Natural killer cell treated with Interleukin-12 subunit alpha and Interleukin-12 subunit beta and Interleukin-15 and Interleukin-18, amount 100 ng/mL, for 72 hours (primary cell): ENCODE measurements at places on chromosomes 6 and 20.

GRCh38 chr6:29596381-29596900 lies 11.5 kb downstream of the OR2H2 start:
- no peak overlapping the region for H3K27ac ChIP-seq
- no peak overlapping the region for H3K4me3 ChIP-seq
- no peak for DNase-seq

- no peak overlapping the region for H3K4me3 ChIP-seq
- H3K27me3 ChIP-seq: no peaks in the 10 kb centered on the region
- H3K4me1 ChIP-seq: no peaks in the 10 kb centered on the region
- H3K36me3 ChIP-seq: no peaks in the 10 kb centered on the region
- no peak overlapping the region for H3K27ac ChIP-seq
Observed at GRCh38 chr6:35064757-35065440, 76.2 kb downstream of the TCP11 start.

GRCh38 chr6:136551103-136551502 lies 881 bp upstream of the MAP7 start:
- H3K4me1 ChIP-seq: peaks cover 5% of the 10 kb centered on the region
- peaks cover 29% of the 10 kb centered on the region for H3K27me3 ChIP-seq
- no peaks in the 10 kb centered on the region for H3K36me3 ChIP-seq
- H3K4me3 ChIP-seq: peak overlapping the region; percentile 34
- DNase-seq: no peak

GRCh38 chr6:111329882-111330633 lies 153.0 kb downstream of the REV3L start:
- H3K4me1 ChIP-seq: no peaks in the 10 kb centered on the region
- no peak overlapping the region for H3K27ac ChIP-seq
- no peak overlapping the region for H3K4me3 ChIP-seq
- DNase-seq: no peak
- no peaks in the 10 kb centered on the region for H3K27me3 ChIP-seq

DNA sequence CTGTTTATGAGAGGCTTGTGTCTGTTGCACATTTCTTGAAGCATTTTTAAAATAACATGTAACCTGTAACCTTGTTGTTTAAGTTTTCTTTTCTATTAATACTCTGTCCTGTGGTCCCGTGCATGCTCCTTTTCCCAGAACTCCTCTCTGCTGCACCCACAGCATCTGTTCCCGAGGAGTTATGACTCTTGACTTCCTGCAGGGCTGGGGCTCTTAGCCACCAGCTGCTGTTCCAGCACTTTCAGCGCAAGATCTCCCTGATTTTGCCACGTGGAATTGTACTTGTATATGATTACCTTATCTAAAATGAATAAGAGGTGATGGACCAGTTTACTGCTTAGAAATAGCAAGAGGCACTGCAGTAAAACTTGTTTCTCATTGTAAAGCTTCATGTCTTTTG lies 150.6 kb downstream of the QKI start:
- peaks cover 4% of the 10 kb centered on the region for H3K36me3 ChIP-seq
- no peak overlapping the region for H3K27ac ChIP-seq
- H3K4me1 ChIP-seq: peaks cover 9% of the 10 kb centered on the region
- H3K27me3 ChIP-seq: no peaks in the 10 kb centered on the region

DNA sequence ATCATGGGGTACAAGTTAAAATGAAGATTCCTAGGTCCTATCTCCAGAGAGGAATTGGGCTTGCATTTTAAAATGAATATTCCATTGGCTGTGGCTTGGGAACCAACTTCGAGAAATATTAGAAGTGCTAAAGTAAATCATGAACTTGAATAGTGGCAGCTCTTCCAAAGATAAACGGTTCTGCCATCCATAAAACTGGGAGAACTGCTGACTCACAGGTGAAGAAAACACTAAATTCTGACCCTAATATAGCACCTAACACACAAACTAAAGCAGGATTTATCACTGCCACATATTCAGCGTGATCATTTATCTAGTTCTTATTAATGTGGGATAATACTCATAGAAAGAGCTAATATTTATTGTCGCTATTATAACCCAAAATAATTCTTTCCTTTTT lies 508.1 kb upstream of the ID4 start:
- no peaks in the 10 kb centered on the region for H3K27me3 ChIP-seq
- DNase-seq: no peak
- H3K4me1 ChIP-seq: no peaks in the 10 kb centered on the region
- no peak overlapping the region for H3K4me3 ChIP-seq
- H3K36me3 ChIP-seq: no peaks in the 10 kb centered on the region

- H3K4me1 ChIP-seq: no peaks in the 10 kb centered on the region
- no peak overlapping the region for H3K4me3 ChIP-seq
- DNase-seq: no peak
Observed at GRCh38 chr20:3646651-3647050, 16.5 kb downstream of the GFRA4 start.

- no peaks in the 10 kb centered on the region for H3K27me3 ChIP-seq
- DNase-seq: no peak
- H3K36me3 ChIP-seq: no peaks in the 10 kb centered on the region
- no peaks in the 10 kb centered on the region for H3K4me1 ChIP-seq
- no peak overlapping the region for H3K4me3 ChIP-seq
- H3K27ac ChIP-seq: no peak overlapping the region
Observed at GRCh38 chr6:2103765-2104523, 141.5 kb downstream of the GMDS start.

DNA sequence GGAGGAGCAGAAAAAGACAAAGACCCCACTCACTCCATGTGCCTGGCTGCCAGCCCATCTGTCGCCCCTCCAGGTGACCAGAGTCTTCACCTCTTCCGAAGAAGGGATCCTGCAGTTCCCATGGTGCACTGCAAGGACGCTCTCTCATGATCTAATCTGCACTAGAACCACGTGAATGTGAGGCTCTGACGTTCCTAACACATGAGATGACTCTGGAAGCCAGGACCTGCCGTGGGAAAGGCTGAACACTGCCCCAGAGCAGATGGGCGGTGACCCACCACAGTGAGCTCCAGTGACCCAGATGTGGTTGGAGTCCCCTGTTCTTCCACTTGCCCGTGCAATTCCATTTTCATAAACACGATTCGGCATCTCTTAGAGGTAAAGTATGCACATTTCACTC lies 39.6 kb upstream of the PDE10A start:
- H3K4me1 ChIP-seq: no peaks in the 10 kb centered on the region
- DNase-seq: no peak
- peaks cover 17% of the 10 kb centered on the region for H3K27me3 ChIP-seq
- no peak overlapping the region for H3K27ac ChIP-seq

DNA sequence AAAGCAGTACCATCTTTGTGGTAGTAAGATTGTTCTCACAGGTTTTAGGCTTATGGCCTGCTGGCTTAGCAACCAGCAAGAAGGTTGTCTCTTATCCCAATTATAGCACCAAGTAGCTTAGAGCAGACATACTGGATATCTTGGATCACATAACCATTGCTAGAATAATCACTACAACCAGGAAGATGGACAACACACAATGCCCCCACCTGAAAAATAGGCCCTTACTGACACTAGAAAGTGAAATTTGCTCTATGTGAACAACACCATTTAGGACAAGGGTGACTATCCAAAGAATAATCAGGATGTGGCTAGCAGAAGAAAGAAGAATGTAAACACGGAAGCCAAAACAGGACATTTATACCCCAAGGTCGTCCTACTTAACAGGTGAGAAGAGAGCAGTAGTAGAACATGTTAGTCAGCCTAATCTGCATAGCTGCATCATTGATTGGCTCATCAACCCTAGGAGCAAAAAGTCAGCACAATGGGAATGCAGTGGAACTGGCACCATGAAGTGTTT lies 172.7 kb upstream of the MARCKS start:
- H3K4me1 ChIP-seq: no peaks in the 10 kb centered on the region
- no peaks in the 10 kb centered on the region for H3K36me3 ChIP-seq
- no peak for DNase-seq
- H3K27ac ChIP-seq: no peak overlapping the region

- H3K4me3 ChIP-seq: no peak overlapping the region
- no peak for DNase-seq
- H3K36me3 ChIP-seq: no peaks in the 10 kb centered on the region
- peaks cover 40% of the 10 kb centered on the region for H3K27me3 ChIP-seq
Observed at GRCh38 chr20:58755766-58756449, 63.3 kb downstream of the NPEPL1 start.
